CD4-positive, CD25-positive, alpha-beta regulatory T cell (primary cell): ENCODE measurements at places on chromosomes 5 and 9. TPM values are rescaled to one million over a fixed set of nuclear protein-coding genes. Genes with fewer than 3 reads are reported as not detected.

GRCh38 chr5:150411245-150411979 is 1.3 kb downstream of the CD74 start:
- peak overlapping the region; percentile 95 for H3K4me3 ChIP-seq
- peaks cover 11% of the 10 kb centered on the region for H3K36me3 ChIP-seq
- peaks cover 51% of the 10 kb centered on the region for H3K4me1 ChIP-seq
- peak overlapping the region; percentile 98 for H3K27ac ChIP-seq
- peak; percentile 61 for DNase-seq

- H3K27ac ChIP-seq, result no peak overlapping the region
- H3K4me1 ChIP-seq, result peaks cover 8% of the 10 kb centered on the region
- DNase-seq, result no peak
Observed at GRCh38 chr5:75608870-75609269, 2.4 kb upstream of the ANKDD1B start.

Gene CYSRT1
- polyA plus RNA-seq, result not detected

DNA sequence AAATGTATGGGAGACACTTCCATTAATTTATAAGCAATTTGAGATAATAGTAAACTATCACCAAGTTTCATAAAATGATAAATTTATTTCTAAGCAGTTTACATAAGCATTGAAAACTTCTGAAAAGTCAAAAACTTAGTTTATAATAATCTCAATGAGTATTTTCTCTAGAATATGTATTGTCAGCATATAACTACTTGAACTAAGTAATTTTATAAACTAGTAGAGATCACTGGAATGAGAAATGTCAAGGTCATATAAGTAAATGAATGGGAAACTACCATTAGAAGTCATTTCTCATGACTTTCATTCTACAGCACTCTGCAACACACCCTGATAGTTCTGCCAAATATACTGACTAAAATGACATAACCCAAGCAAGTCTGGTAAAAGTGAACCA is 3.4 kb downstream of the TBCA start:
- peaks cover 18% of the 10 kb centered on the region for H3K36me3 ChIP-seq
- H3K27ac ChIP-seq, result no peak overlapping the region
- DNase-seq, result no peak
- peak overlapping the region; percentile 83 for H3K4me3 ChIP-seq
- H3K27me3 ChIP-seq, result no peaks in the 10 kb centered on the region
- peaks cover 62% of the 10 kb centered on the region for H3K4me1 ChIP-seq

Gene OTP
- not detected for polyA plus RNA-seq

Gene PWWP2A
- polyA plus RNA-seq, result 24.5 TPM

GRCh38 chr5:372996-373709 is 51.6 kb downstream of the AHRR start:
- H3K27me3 ChIP-seq, result no peaks in the 10 kb centered on the region
- H3K36me3 ChIP-seq, result no peaks in the 10 kb centered on the region
- no peak for DNase-seq
- no peak overlapping the region for H3K4me3 ChIP-seq
- no peak overlapping the region for H3K27ac ChIP-seq

- no peaks in the 10 kb centered on the region for H3K36me3 ChIP-seq
- H3K27ac ChIP-seq, result no peak overlapping the region
- H3K27me3 ChIP-seq, result no peaks in the 10 kb centered on the region
- no peak overlapping the region for H3K4me3 ChIP-seq
- no peak for DNase-seq
Observed at GRCh38 chr9:120944948-120945347, 18.4 kb upstream of the TRAF1 start.

Gene ADAMTS2
- 0.03 TPM for polyA plus RNA-seq

GRCh38 chr5:122683631-122684030 is 91.2 kb upstream of the SNX2 start:
- H3K27me3 ChIP-seq, result no peaks in the 10 kb centered on the region
- no peak for DNase-seq
- H3K36me3 ChIP-seq, result no peaks in the 10 kb centered on the region
- H3K4me3 ChIP-seq, result no peak overlapping the region
- H3K27ac ChIP-seq, result no peak overlapping the region
- H3K4me1 ChIP-seq, result no peaks in the 10 kb centered on the region

GRCh38 chr5:158821331-158821730 is 278.4 kb downstream of the EBF1 start:
- no peaks in the 10 kb centered on the region for H3K27me3 ChIP-seq
- no peak for DNase-seq
- no peak overlapping the region for H3K4me3 ChIP-seq

Gene DIRAS2
- not detected for polyA plus RNA-seq

GRCh38 chr5:15236911-15237508 is 263.0 kb upstream of the FBXL7 start:
- H3K4me1 ChIP-seq, result no peaks in the 10 kb centered on the region
- no peak for DNase-seq
- H3K27me3 ChIP-seq, result no peaks in the 10 kb centered on the region
- no peak overlapping the region for H3K27ac ChIP-seq
- H3K4me3 ChIP-seq, result no peak overlapping the region
- no peaks in the 10 kb centered on the region for H3K36me3 ChIP-seq

Gene SPTLC1
- polyA plus RNA-seq, result 50.7 TPM

GRCh38 chr5:175082866-175083590 is 358.6 kb downstream of the MSX2 start:
- no peak overlapping the region for H3K27ac ChIP-seq
- no peaks in the 10 kb centered on the region for H3K27me3 ChIP-seq
- H3K36me3 ChIP-seq, result no peaks in the 10 kb centered on the region
- no peak for DNase-seq
- H3K4me3 ChIP-seq, result no peak overlapping the region

Gene ACTL7B
- polyA plus RNA-seq, result not detected

Gene IL5
- polyA plus RNA-seq, result not detected

- H3K4me3 ChIP-seq, result no peak overlapping the region
- H3K27me3 ChIP-seq, result peaks cover 2% of the 10 kb centered on the region
- H3K27ac ChIP-seq, result no peak overlapping the region
- H3K4me1 ChIP-seq, result peaks cover 11% of the 10 kb centered on the region
Observed at GRCh38 chr9:129253803-129254381, 75.8 kb upstream of the IER5L start.

- H3K27me3 ChIP-seq, result no peaks in the 10 kb centered on the region
- H3K4me1 ChIP-seq, result no peaks in the 10 kb centered on the region
- peaks cover 43% of the 10 kb centered on the region for H3K36me3 ChIP-seq
- H3K27ac ChIP-seq, result no peak overlapping the region
- no peak overlapping the region for H3K4me3 ChIP-seq
- DNase-seq, result no peak
Observed at GRCh38 chr5:109866051-109866450, 176.3 kb downstream of the MAN2A1 start.

DNA sequence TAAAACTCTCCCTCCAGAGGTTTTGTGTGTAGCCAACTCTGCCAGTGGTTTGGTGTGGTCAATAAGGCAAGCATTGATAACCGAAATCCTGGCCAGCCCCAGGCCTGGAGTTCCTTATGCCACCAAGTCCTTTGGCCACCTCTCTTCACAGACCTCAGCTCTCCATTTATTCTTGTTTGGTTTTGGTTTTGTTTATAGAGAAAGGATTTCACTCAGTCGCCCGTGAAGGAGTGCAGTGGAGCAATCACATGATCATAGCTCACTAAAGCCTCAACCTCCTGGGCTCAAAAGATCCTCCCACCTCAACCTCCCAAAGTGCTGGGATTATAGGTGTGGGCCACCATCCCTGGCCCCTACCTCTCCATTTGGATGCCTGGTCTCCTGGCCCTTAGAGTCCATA is 55.4 kb upstream of the PPARGC1B start:
- DNase-seq, result no peak
- no peak overlapping the region for H3K4me3 ChIP-seq
- no peaks in the 10 kb centered on the region for H3K36me3 ChIP-seq
- H3K27ac ChIP-seq, result no peak overlapping the region
- H3K27me3 ChIP-seq, result no peaks in the 10 kb centered on the region

GRCh38 chr5:172435362-172436077 is 18.8 kb downstream of the SH3PXD2B start:
- no peaks in the 10 kb centered on the region for H3K27me3 ChIP-seq
- H3K27ac ChIP-seq, result no peak overlapping the region
- no peak overlapping the region for H3K4me3 ChIP-seq
- no peaks in the 10 kb centered on the region for H3K36me3 ChIP-seq

GRCh38 chr5:135873831-135874230 is 21.8 kb downstream of the IL9 start:
- H3K27ac ChIP-seq, result no peak overlapping the region
- no peak overlapping the region for H3K4me3 ChIP-seq
- H3K36me3 ChIP-seq, result no peaks in the 10 kb centered on the region
- DNase-seq, result no peak

DNA sequence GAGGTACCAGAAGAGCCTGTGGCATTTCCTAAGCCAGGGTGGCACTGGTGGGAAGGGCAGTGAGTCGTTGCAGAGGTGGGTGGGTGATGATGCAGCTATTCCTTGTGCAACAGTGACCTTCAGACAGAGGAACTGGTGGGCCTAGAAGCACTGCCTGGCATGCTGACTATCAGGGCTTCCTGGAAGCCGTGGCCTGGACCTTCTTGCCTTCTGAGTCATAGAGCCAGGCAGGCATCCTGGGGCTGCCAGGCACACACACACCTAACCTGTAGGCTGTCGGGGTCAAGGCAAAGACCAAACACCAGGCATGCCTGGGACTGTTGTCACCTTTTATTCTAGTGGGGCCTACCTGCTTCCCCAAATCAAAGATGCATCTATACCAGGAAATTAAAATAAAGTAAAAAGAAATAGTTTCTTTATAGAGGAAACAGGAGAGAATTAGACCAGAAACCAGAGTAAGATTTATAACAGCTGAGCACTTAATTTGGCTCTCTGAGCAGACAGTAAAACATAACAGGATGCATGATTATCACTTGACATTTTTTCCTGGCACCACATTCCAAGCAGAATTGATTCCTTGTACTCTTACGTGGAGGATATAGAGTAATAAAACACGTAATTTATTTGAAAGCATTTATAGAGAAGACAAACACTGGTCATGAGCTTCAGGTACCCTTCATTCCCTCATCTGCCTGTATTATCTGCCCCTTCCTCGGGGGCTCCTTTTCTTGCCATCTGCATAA is 25.1 kb downstream of the NANS start:
- no peaks in the 10 kb centered on the region for H3K27me3 ChIP-seq
- peaks cover 48% of the 10 kb centered on the region for H3K4me1 ChIP-seq
- H3K36me3 ChIP-seq, result peaks cover 72% of the 10 kb centered on the region
- peak overlapping the region; percentile 59 for H3K27ac ChIP-seq

Gene FREM1
- polyA plus RNA-seq, result not detected

GRCh38 chr5:115469904-115470516 is 74.6 kb downstream of the FEM1C start:
- no peaks in the 10 kb centered on the region for H3K36me3 ChIP-seq
- peaks cover 8% of the 10 kb centered on the region for H3K27me3 ChIP-seq
- no peak overlapping the region for H3K4me3 ChIP-seq
- H3K4me1 ChIP-seq, result no peaks in the 10 kb centered on the region
- H3K27ac ChIP-seq, result no peak overlapping the region
- no peak for DNase-seq

- H3K27ac ChIP-seq, result no peak overlapping the region
- no peaks in the 10 kb centered on the region for H3K27me3 ChIP-seq
- H3K36me3 ChIP-seq, result no peaks in the 10 kb centered on the region
- no peak for DNase-seq
- no peak overlapping the region for H3K4me3 ChIP-seq
- H3K4me1 ChIP-seq, result no peaks in the 10 kb centered on the region
Observed at GRCh38 chr5:32785611-32786254, 74.6 kb downstream of the NPR3 start.

GRCh38 chr5:73295447-73295846 is 122.5 kb downstream of the TMEM174 start:
- peaks cover 3% of the 10 kb centered on the region for H3K4me1 ChIP-seq
- H3K27me3 ChIP-seq, result peaks cover 27% of the 10 kb centered on the region
- no peaks in the 10 kb centered on the region for H3K36me3 ChIP-seq
- H3K27ac ChIP-seq, result no peak overlapping the region

DNA sequence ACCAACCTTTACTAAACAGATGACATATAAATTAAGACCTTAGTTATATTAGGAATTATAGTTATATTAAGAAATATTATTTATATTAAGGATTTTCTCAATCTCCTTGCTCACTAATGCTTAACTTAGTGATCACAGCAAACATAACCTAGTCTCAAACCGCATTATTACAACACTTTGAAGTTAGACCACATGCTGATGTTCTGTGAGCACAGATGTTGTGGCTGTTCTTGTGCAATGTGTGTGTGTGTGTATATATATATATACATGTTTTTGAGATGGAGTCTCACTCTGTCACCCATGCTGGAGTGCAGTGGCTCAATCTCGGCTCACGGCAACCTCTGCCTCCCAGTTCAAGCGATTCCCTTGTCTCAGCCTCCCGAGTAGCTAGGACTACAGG is 20.5 kb downstream of the ELP1 start:
- H3K4me1 ChIP-seq, result peaks cover 14% of the 10 kb centered on the region
- no peak overlapping the region for H3K27ac ChIP-seq
- H3K36me3 ChIP-seq, result peaks cover 76% of the 10 kb centered on the region

- no peak for DNase-seq
- no peak overlapping the region for H3K4me3 ChIP-seq
- no peak overlapping the region for H3K27ac ChIP-seq
- no peaks in the 10 kb centered on the region for H3K36me3 ChIP-seq
- no peaks in the 10 kb centered on the region for H3K4me1 ChIP-seq
Observed at GRCh38 chr9:27817747-27818146, 244.5 kb upstream of the C9orf72 start.
